ELR (cell line): ENCODE measurements at places on chromosomes 7 and 10.

DNA sequence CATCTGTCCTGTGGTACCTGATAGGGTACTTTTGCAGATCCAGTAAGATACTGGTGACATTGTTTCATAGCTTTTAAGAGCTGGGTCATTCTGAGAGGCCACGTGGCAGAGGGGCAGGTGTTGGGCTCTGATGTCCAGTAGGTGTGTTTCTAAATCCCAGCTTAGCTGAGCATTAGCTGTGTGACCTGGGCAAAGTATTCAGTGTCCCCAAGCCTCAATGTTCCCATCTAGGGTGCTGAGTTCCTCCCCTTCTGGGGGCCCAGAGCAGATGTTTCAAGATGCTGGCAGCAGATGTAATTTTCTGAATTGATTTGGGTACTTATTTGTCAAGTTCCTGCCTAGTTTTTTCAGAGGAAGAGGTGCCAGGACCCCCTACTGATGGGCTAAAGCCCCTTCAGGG lies 52.9 kb downstream of the NEURL1 start:
- no peak for DNase-seq

DNA sequence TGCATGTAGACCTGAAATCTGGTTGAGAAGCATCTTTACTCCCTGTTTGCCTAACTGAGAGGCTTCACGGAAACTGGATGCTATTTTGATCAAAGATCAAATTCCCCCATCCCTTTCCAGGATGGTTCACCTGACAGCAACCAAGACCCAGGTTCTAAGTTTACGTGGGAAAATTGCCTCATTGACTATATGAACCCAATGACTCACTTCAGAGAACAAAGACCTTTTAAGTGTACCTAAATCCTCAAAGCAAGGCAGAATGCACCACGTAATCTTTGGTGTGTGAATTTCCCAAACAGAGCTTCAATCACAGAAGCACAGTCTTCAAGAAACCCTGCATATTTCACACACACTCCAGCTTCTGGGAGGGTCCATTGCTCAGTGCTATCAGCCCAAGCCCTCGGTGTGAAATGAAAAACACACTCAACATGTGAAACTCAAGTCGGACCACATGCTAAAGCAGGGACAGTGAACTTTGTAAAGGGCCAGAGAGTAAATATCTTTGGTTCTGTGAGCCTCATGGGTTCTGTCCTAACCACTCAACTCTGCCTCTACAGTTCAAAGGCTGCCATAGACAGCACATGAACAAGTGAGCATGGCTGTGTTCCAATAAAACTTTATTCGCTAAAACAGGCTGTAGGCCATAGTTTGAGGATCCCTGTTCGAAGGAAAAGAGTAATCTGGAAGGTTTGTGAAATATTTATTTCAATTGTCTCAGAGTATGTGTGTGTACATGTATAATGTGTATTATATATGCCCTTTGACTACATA lies 275.6 kb upstream of the FOXK1 start:
- DNase-seq: no peak

- no peak for DNase-seq
Measured at GRCh38 chr7:138166681-138167080, 90.4 kb downstream of the AKR1D1 start.

DNA sequence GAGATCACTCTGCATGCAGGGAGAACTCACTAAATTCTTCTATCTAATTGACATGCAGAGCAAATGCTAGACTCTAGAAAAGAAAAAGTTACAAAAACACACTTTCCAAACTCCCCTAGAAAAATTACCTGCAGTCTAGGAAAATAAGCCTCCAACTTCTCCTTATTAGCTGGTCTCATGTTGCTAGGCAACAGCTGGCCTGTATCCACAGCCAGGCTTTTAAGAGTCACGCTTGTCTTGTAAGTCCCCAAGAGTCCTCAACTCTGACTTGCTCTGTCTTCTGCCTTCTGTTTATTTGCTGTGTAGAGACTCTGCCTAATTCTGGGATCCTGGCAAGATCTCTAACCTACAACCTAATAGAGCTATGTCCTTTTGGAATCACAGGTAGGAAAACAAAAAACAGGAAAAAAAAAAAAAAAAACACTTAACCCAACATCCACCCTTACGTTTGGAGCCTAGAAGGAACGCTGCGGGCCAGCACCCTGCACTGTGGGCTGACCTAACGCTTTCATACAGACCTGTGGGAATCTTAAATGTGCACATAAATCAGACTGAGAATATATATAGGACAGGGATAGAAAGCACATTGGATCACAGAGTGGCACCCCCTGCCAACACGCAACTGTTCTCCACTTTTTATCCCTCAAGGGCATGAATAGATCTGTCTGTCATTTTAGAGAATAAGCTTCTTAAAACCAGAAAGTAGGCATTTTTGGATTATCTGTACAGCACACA lies 117.0 kb upstream of the PTPRZ1 start:
- DNase-seq: no peak

DNA sequence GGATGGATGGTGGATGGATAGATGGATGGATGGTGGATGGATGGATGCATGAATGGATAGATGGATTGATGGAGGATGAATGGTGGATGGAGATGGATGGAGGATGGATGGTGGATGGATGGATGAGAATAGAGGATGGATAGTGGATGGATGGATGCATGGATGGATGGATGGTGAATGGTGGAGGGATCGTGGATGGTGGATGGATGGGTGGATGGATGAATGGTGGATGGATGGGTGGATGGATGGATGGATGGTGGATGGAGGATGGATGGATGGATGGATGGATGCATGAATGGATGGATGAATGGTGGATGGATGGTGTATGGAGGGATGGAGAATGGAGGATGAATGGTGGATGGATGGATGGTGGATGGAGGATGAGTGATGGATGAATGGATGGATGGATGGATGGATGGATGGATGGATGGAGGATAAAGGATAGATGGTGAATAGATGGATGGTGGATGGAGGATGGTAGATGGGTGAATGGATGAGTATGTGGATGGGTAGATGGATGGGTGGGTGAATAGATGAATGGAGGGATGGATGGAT lies 76.3 kb downstream of the PDGFA start:
- no peak for DNase-seq

DNA sequence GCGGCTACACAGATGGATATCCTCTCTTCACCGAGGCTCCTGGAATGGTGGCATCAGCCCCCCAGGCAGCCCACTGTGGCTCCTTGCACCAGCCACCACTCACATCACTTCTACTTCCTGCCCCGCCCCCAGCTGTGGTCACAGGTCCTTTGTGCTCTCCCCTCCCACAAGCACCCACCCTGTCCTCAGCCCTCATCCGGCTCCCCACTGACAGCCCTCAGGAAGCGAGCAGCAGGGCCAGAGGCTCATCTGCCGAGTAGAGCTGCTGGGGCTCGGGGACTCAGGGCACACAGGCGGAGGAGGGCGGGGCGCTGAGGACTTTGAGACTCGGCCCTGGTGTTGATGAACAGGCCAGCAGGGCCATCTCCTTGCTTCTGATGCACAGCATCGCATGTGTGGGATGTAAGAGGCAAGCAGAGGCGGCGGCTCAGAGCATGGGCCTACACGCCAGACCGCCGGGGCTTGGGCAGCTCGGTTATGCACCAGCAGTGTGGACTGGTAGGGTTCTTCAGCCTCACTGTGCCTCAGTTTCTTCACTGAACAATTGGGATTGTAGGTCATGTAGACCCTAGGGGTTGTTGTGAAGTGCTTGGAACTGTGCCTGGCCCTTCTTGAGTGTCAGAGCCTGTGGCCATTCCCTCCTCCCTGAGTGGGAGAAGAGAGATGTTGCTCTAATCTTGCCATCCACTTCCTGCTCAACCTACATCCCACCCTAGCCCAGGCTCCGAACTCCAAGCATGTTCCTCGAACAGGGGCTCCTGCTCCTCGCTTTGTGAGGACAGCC lies at the start of gene PRF1:
TSS of gene PRF1 (minus strand) at position 77 of the 784 bp plus-strand sequence. CDS start 1,839 bp downstream, outside the sequence.
- DNase-seq: no peak

DNA sequence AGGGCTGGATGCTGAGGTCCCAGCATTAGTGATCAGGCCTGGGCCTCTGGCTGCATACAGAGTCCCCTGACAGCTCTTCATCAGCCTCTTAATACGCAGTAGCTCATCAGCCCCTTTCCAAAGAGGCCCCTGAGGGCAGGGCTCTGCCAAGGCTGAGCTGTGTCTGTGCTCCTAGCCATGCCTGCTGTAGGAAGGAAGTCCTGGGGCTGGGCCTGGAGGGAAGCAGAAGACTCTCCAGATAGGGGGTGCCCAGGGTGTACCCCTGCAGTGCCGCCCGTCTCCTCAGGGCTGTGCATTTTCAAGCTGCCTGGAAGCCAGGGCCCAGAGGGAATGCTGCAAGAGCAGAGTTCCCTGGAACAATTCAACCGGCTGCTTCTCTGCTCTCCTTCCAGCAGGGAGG lies 7.3 kb upstream of the RET start:
- no peak for DNase-seq

GRCh38 chr10:62113680-62114079 lies 155.0 kb downstream of the RTKN2 start:
- DNase-seq: no peak

DNA sequence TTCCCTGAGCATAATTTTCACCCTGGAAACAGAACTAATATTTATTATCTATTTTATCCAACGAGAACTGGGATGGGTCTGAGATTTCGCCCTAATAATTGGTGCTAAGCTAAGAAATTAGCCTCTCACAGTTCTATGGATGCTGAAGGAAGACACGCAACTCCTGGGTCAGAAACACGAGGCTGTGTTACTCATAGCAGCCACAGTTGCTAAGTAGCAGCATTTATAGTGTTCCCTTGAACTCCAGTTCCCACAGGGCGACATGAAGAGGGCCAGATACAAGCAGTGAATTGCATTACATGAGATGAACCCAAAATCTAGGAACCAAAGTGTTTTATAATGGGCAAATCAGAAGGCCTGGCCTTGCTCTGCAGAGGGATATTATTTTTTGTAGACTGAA lies 109.8 kb upstream of the AGR3 start:
- DNase-seq: no peak

DNA sequence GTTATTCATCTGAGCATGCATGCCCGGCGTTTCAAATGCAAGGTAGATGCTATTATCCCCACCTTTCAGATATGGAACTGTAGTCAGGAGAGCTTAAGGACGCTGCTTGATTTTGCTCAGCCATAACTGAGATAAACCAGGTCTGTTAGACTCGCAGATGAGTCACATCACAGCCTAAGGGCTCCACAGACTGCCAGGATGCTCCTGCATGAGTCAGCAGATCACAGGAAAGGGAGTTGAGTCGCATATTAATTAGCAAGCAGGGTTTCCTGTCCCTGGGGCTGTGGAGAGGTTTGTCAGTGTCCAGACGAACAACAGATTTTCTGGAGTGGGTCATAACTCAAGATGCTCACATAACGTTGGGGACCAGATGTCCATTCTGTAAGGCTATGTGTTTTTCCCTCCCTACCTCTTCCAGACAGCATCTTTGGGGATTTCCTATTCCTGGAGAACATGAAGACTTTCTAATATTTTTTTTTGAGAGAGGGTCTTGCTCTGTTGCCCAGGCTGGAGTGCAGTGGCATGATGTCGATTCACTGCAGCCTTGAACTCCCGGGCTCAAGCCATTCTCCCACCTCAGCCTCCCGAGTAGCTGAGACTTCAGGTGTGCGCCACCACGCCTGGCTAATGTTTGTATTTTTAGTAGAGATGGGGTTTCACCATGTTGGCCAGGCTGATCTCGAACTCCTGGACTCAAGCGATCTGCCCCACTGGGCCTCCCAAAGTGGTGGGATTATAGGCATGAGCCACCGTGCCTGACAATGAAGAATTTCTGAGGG lies 36.7 kb downstream of the PFKFB3 start:
- DNase-seq: peak; percentile 100

- peak; percentile 51 for DNase-seq
Measured at GRCh38 chr7:22563032-22563501, 63.1 kb upstream of the STEAP1B start.

DNA sequence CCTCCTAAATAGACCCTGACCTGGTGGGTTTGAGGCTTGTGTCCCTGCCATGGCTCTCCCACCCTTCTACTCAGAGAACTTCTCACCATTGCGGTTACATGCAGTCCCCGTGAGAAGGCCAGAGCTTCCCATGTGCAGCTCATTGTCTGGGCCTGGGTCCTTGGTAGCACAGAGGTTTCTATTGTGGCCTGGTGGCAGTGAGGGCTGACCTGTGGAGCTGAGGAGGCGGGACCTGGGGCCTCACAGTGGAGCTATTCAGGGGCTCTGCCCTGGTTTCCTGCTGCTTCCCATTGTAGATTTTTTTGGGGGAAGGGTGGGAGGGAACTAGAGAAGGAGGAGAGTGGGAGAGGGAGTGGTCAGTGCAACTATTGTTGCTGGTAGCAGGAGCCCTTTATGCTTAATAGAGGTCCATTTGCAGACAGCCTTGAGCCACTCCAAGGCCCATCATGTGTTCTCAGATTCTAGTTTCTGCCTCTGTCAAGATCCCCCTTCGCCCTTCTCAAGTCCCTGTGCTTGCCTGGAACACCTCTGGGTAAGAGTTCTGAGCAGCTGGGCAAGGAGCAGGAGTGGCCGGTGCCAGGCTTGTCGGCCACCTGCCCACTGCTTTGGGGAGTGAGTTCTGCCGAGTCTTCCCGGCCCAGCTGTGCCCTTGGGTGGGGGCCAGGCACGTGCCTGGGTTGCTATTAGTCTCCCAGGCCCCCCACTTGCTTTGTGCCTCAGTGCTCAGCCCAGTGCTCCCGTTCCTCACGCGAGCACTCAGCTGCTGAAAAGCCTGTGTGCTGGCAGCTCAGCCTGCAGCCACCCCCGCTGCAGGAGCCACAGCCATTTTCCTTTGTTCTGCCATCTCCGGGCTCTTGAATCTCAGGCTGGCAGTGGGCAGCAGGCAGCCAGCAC lies 10.7 kb downstream of the TSPAN14 start:
- DNase-seq: peak; percentile 17

- no peak for DNase-seq
Measured at GRCh38 chr10:5731559-5731958, 46.9 kb downstream of the TASOR2 start.

GRCh38 chr7:107387128-107387527 lies 82.7 kb upstream of the GPR22 start:
- peak; percentile 17 for DNase-seq

DNA sequence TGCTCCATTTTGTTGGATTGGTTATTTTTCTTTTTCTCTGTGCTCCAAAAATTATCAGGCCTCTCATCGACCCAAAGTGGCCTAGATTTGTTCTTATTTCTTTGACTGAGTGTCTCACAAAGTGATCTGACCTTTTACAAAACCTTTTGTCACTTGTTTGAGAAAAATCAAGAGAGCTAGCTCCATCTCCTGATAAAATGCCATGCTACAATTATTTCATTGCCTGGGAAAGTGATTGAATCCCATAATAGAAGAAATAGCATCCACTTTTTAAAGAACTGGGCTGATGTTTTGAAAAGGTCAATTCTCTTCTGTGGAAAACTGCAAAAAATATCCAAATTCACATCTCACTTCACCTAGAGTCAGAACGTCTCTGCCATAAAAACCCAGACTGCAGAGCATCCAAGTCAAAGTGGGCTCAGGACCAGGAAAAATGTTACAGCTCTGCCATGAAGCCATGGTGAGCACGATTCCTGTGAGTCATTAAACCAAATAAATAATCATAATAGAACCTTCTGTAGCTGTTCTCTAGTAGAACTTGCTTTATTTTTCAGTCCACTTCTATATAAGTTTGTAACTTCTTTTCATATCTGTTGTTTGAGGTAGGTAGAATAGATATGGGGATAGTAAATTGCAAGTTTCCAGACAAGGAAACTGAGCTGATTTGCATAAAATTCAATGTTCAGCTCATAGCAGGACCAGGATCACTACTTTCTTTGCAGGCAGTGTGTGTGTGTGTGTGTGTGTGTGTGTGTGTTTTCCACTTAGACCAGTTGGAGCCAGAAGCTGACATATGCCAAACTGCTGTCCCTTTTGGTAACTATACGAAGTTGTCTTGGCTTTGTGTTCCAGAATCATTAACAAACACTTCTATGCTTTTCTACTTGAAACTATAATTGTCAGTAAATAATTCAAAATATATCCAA lies 632.5 kb upstream of the ANKRD30A start:
- DNase-seq: peak; percentile 56

- DNase-seq: no peak
Measured at GRCh38 chr10:80280071-80280800, 9.2 kb downstream of the MAT1A start.
